RPMI7951 (cell line): ENCODE measurements at places on chromosomes 13 and 19. TPM values are rescaled to one million over a fixed set of nuclear protein-coding genes. Genes with fewer than 3 reads are reported as not detected.

DNA sequence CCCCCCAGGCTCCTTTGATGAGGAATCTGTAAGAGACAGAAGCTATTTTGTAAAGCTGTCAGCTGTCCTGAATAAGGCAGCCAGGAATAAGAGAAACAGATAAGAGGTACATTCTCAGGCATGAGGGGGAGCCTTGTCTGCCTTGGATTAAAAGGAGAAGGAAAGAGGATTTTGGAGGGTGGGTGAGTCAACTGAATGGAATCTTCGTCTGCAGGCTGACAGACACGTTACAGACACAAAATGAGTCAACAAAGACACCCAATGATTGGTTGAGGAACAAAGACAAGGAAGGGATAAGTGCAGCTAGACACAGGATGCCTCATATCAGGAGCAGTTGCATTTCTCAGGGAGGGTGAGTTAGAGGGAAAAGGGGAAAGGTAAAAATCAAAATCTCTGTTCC lies 162.5 kb downstream of the OLFM4 start:
- DNase-seq: peak; percentile 53

DNA sequence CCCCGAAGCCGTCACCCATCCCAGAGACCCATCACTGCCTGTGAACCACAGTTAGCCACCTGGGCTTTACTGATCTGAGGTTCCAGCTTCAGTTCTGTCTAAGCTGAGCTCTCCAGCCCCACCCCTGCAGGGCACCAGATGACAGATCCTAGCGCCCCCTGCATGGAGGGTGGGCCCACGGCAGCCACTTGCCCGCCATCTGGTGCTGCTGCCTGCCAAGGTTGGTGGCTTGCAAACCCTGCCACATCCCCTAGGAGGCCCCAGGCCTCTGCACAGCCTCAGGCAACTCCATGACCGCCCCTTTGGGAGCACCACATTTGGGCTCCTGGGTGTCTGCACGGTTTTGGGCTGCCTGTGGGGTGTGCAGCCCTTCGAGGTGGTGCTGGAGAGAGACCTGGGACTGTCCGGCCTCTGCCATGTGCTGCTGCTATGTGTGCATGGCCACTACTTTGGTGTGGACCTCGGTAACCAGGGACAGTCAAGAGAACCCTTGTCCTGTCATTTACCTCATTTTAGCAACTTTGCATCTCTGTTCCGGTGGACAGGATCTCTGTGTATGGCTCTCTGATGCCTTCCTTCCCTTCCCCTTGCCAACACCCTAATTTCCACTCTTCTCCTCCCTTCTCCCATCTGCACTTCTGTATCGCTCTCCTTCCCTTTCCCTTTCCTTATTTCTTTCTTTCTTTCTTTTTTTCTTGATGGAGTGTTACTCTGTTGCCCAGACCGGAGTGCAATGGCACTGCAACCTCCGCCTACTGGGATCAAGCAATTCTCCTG lies 17.4 kb upstream of the SDHAF1 start:
- DNase-seq: no peak

Gene CNN1
- total RNA-seq: 0.96 and 3.0 TPM in 2 replicates

Gene CDX2
- not detected in 2 replicates for total RNA-seq

DNA sequence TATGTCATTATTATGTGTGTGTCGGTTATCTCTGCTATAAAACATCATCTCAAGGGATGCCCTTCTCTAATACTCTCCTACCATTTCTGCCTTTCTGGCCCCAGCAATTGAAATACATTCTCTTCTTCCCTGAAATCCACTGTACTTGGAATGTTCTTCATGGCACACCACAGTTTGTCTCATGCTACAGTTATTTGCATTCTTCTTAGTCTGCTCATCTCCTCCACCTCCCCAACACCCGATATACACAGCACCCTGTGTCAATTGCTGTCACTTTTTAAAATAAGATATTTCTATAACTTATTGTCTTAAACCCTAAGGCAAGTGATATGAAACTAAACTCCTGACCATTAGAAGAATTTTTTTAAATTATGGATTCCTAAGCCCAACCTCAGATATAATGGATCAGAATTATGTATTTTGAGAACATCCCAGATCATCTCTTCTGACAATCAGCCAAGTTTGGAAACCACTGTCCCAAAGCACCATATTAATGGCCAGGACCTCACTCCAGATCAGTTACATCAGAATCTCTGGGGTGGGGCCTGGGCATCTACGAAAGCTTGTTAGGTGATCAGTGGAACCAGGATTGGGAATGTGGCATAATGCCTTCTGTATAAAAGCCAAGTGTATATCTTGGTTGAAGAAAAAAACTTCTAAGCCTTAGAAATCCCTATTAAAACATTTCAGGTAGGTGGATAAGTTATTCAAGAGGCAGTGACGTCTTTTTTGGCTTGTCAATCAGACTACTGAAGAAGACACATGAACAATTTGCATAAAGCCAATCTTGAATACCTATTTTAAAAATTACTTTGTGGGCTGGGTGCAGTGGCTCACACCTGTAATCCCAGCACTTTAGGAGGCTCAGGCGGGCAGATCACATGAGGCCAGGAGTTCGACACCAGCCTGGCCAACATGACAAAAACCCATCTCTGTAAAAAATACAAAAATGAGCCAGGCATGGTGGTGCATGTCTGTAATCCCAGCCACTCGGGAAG lies 30.0 kb upstream of the KBTBD7 start:
- DNase-seq: peak; percentile 47

DNA sequence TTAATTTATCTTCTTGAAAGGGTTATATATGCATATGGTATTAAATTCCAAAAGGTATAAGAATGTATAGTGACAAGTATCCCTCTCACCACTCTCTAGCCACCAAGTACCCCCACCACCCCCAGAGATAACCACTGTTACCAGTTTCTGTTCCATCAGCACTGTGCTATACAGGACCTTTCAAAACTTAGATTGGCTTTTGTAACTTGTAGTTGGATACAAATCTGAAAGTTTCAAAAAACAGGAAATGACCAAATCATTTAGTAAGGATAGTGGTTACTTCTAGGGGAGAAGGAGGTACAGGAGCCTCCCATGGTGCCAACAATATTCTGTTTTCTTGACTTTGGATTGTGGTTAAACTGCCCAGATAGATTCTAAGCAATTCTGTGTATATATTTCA lies 56.7 kb downstream of the AKAP11 start:
- DNase-seq: no peak

DNA sequence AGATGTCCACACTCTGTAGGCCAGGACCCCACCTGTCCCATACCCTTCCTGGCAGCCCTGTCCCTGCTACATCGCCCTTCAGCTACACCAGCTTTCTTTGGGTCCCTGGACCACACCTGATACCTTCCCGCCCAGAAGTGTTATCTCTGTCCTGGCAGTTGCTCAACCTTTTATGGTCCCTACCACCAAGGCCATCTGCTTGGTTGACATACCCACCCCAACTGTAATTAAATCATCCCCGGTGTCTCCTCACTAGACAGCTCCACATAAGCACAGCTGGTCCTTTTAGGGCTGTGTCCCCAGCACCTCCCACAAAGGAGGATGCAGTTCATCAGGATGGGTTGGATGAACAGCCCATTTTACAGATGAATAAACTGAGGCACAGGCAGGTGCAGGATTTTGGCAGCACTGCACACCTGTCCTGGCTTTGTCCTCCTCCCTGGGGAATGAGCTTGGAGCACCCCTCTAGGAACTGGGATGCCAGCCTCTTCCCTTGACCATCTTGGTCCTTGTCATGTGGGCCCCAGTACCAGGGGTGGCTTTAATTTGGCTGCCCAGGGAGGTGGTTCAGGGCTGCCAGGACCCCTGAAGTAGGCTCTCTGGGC lies 12.9 kb downstream of the NACC1 start:
- DNase-seq: no peak

DNA sequence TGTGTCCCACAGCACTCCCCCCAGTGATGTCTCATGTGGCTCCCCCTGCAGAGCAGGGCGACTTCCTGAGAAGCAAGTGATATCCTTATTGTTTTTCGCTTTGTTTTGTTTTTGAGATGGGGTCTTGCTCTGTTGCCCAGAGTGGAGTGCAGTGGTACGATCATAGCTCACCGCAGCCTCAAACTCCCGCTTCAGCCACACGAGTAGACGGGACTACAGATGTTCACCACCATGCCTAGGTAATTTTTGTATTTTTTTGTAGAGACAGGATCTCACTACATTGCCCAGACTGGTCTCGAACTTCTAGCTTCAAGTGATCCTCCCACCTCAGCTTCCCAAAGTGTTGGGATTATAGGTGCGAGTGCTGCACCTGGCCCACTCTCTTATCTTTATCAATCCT lies 5.0 kb downstream of the CEP89 start:
- no peak for DNase-seq

DNA sequence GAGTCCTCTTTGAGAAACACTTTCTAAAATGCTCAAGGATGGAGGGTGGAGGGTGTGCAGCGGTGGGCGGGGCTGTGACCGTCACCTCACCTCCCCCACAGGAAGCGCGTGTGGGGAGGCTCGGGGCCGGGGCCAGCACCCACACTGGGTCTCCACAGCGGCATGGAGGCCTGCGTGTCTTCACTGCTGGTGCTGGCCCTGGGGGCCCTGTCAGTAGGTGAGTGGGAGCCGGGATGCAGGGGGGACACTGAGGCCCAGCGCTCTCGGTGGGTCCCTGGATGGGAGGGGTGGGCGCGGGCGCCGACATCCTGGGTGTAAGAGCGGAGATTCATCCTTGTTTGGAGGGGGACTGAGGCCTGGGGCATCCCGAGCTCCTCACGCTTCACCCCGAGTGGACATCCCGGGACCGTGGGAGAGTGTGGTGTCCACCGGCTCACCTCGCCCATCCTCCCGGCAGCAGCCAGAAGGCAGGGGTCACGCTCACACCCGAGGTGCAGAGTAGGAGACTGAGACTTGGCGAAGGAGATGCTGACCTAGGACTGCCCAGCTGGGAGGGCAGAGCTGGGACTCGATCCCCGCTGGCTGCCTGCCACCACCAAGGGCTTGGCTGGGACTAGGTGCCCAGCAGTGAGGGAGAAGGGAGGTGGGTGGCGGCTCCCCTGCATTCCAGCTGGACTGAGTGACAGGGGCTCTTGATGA lies at the start of gene GZMM:
GZMM (plus strand) TSS at position 144 of the 699 bp plus-strand sequence; CDS start at position 163, 19 bp downstream.
- no peak for DNase-seq

- peak; percentile 85 for DNase-seq
Observed at GRCh38 chr19:3984908-3985642, at the start of gene EEF2. TSS of gene EEF2 (minus strand) at chr19:3985463. CDS start at chr19:3985380, 83 bp downstream.

Gene ZNF441
- total RNA-seq: 5.4 and 8.6 TPM in 2 replicates

DNA sequence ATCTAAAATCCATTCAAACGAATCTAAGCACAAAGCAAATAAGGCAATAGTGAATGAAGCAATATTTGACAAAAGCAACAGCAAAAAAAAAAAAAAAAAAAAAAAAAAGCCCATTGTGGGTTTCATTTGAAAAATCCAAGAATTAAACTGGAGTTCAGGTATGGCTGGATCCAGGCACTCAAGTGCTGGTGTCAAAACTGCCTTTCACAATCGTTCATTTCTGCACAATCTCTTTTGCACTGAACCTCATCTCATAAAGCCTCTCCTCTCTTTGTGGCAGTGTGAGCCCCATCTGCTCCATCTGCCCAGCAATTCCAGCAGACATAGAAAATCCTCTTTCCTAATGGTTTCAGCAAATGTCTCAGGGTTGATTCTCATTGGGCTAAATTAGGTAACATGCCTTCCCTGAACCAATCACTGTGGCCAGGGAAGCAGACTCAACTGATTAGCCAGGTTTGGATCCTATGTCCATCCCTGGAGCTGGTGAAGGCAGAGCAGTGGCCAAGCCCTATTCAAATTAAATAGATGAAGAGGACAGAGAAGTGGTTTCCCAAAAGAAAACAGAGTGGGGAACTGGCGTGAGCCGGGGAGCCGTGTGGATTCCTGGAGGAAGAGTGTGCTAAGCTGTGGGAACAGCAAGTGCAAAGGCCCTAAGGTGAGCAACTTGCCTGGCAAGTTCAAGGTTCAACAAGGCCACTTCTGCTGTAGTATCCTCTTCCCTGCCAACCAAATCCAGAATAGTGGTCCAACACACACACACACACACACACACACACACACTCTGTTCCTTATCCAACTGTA lies 1.2 kb upstream of the HIF3A start:
- DNase-seq: no peak

- no peak for DNase-seq
Observed at GRCh38 chr19:12667731-12668302, 1.2 kb downstream of the WDR83 start.

DNA sequence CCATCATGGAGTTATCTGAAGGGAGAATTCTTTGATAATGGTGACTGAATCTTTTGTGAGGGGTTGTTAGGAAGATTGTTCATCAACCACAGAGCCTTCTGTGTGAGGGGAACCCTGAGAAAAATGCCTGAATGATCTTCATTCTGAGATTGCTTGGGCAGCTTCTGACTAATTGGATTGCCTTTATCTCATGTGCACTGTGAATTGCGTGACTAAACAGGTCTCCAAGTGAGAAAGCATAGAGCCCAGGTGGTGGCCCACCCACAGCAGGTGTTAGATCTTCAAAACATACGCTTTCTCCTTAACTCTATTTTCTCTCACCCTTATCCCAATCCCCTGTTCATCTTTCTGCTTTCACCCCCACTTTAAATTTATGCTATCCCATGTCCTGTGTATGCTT lies 58.3 kb downstream of the DOCK9 start:
- DNase-seq: no peak

- peak; percentile 13 for DNase-seq
Observed at GRCh38 chr19:7550987-7551761, 15.7 kb downstream of the PNPLA6 start.

Gene CERS1
- 0.12 and 1.4 TPM in 2 replicates for total RNA-seq

DNA sequence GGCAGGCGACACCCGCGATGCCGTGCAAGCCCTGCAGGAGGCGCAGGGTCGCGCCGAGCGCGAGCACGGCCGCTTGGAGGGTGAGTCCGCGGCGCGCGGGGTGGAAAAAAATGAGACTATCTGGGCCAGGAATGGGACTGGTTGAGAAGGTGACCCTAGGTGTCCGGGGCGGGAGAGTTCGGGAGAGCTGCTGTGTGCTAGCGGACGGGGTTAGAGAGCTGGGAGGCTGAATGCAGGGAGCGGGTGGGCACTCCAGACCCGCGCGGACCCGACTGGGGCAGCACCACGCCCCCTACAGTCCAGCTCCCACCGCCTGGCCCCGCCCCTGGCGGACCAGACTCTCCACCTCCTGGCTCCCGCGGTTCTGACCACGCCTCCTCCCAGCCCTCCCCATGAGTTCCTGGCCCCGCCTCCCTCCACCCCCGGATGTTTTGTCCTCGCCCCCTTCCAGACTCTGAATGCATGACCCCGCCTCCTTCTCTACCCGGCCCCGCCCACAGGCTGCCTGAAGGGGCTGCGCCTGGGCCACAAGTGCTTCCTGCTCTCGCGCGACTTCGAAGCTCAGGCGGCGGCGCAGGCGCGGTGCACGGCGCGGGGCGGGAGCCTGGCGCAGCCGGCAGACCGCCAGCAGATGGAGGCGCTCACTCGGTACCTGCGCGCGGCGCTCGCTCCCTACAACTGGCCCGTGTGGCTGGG lies 1.5 kb downstream of the CLEC11A start:
- DNase-seq: peak; percentile 98
